ENCODE measurements at places on chromosomes 13 and 19. TPM values are rescaled to one million over a fixed set of nuclear protein-coding genes. Genes with fewer than 3 reads are reported as not detected.

LIM2 gene
- polyA plus RNA-seq, result not detected

PDX1 gene
- polyA plus RNA-seq, result not detected

TUBA3C gene
- not detected for polyA plus RNA-seq

CPB2 gene
- polyA plus RNA-seq, result not detected

POMP gene
- 63.2 TPM for polyA plus RNA-seq

LRRC8E gene
- 6.5 TPM for polyA plus RNA-seq

SBSN gene
- 2.3 TPM for polyA plus RNA-seq

KHSRP gene
- polyA plus RNA-seq, result 110 TPM

NXNL1 gene
- polyA plus RNA-seq, result not detected

PBX4 gene
- polyA plus RNA-seq, result 2.2 TPM

SOX1 gene
- polyA plus RNA-seq, result not detected

ZNF599 gene
- polyA plus RNA-seq, result 3.6 TPM

PLK5 gene
- polyA plus RNA-seq, result not detected

NLRP11 gene
- not detected for polyA plus RNA-seq

PALM gene
- polyA plus RNA-seq, result not detected

COMP gene
- not detected for polyA plus RNA-seq

CDX2 gene
- polyA plus RNA-seq, result not detected

LGI4 gene
- 0.16 TPM for polyA plus RNA-seq

OR7C1 gene
- polyA plus RNA-seq, result 0.10 TPM

TNFRSF19 gene
- polyA plus RNA-seq, result 0.19 TPM

STXBP2 gene
- 78.1 TPM for polyA plus RNA-seq

Measured in mammary epithelial cell (primary cell).